ENCODE measurements at places on chromosomes 12 and 14. TPM values are rescaled to one million over a fixed set of nuclear protein-coding genes. Genes with fewer than 3 reads are reported as not detected.

MIP gene
- not detected for total RNA-seq

GLT1D1 gene
- total RNA-seq: not detected

SPTB gene
- not detected for total RNA-seq

COL2A1 gene
- not detected for total RNA-seq

KRT7 gene
- 14.7 TPM for total RNA-seq

SLC8A3 gene
- not detected for total RNA-seq

HOXC9 gene
- not detected for total RNA-seq

IGF1 gene
- 0.52 TPM for total RNA-seq

SERPINA12 gene
- not detected for total RNA-seq

PPM1A gene
- 45.2 TPM for total RNA-seq

PKP2 gene
- not detected for total RNA-seq

SUDS3 gene
- total RNA-seq: 23.3 TPM

SLC10A1 gene
- total RNA-seq: not detected

CEP128 gene
- 35.8 TPM for total RNA-seq

LRRC43 gene
- not detected for total RNA-seq

RHOJ gene
- total RNA-seq: not detected

KCNH5 gene
- total RNA-seq: not detected

FOXN4 gene
- total RNA-seq: not detected

FGF23 gene
- not detected for total RNA-seq

TOMM20L gene
- not detected for total RNA-seq

Measured in activated CD8-positive, alpha-beta T cell treated with anti-CD3 and anti-CD28 coated beads, Interleukin-2, amount 10 ng/mL, durations not matched to agents 7 days and 5 days (primary cell).